ENCODE measurements at places on chromosomes 7 and 10. TPM values are rescaled to one million over a fixed set of nuclear protein-coding genes. Genes with fewer than 3 reads are reported as not detected.
A peak's percentile ranks its signal among the peaks of the same experiment; 100 is the strongest.

Gene DKK1
- total RNA-seq, result not detected

Gene IPMK
- 5.0 TPM for total RNA-seq

Gene PNLIP
- not detected for total RNA-seq

Gene ANKRD1
- 5,593 TPM for total RNA-seq

DNA sequence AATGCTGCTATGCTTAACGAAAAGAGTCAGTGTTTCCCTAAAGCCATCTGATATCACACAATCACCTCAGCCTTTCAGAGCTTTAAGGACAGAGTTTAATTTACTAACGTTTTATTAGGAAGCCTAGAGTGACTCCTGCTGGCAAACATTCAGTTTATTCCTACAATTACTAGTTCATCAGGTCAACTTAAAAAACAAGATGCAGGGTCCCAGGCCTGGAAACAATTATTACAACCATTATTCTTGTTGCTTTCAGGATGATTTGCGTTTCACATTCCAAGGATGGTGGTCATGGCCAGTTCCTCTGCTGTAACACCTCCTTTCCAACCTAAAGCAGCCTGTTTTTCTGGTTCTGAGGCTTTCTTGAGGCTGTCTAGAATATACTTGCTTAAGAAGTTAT lies 1.5 kb upstream of the FAM53B start:
- H3K36me3 ChIP-seq, result peaks cover 18% of the 10 kb centered on the region
- no peaks in the 10 kb centered on the region for H3K27me3 ChIP-seq
- no peak for DNase-seq
- no peak overlapping the region for H3K27ac ChIP-seq
- H3K4me3 ChIP-seq, result no peak overlapping the region
- H3K4me1 ChIP-seq, result peaks cover 31% of the 10 kb centered on the region

DNA sequence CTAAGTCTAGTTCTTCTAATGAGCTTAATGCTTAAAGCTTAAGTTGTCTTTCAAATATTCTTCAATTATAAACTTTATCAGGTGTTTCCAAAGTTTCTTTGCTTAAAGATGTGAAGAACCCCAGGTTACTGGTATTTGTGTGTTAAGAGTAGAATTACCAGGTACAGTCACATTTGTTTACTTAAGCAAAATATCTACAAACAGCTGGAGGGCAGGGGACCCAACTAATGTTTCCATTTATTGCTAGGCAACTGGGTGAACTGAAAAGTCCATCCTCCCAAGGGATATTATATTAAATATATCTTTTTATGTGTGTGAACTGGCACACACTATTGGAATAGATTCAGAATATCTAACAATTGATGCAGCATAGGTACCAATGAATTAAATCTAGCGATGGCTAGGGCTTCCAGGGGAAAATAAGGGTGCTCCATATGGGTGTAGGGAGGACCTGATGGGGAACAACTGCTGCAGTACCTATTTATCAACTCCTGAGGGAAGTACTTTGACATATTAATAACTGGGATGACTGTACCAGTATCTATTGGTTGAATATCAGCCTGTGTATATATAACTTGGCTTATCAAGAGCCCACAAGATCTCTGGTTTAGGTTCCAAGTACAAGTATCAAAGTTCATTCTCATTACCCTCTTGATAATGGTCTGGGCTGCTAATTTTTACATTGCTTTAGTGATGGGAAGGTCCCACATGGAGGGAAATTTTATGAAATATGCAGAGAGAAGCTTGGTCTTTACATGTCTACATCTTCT lies 10.3 kb upstream of the AGR3 start:
- no peak for DNase-seq
- H3K27me3 ChIP-seq, result no peaks in the 10 kb centered on the region
- H3K4me3 ChIP-seq, result no peak overlapping the region
- H3K4me1 ChIP-seq, result no peaks in the 10 kb centered on the region
- no peak overlapping the region for H3K27ac ChIP-seq
- no peaks in the 10 kb centered on the region for H3K36me3 ChIP-seq

DNA sequence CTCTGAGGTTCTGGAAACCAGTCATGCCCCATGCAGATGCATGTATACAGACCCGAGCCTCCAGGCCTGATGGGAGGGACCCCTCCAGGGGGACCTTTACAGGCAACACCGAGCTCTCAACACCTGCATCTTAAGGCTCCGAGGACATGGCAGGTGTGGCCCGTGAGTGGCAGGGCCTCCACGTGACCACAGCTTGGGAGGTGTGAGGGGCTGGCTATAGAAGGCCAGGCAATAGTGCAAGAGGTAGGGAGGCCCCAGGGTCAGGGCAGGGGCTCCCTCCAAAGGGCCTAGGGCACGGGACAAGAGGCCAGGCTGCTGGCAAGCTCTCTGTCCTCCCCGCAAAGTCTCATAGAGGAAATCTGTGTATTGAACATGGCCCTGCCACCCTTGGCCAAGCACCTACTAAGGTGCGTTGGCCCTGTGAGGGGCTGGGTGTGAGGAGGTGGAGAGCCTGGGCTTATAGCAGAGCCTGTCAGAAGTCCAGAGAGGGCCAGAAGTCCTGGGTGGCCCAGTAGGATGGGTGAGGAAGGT lies 134.2 kb downstream of the PTPN20 start:
- no peak overlapping the region for H3K27ac ChIP-seq
- no peaks in the 10 kb centered on the region for H3K4me1 ChIP-seq
- no peaks in the 10 kb centered on the region for H3K36me3 ChIP-seq
- H3K27me3 ChIP-seq, result no peaks in the 10 kb centered on the region
- DNase-seq, result no peak

GRCh38 chr7:131819891-131820290 lies 263.5 kb upstream of the PODXL start:
- H3K4me1 ChIP-seq, result no peaks in the 10 kb centered on the region
- H3K36me3 ChIP-seq, result no peaks in the 10 kb centered on the region
- H3K27ac ChIP-seq, result no peak overlapping the region
- no peak overlapping the region for H3K4me3 ChIP-seq

GRCh38 chr10:77002872-77003271 lies 634.7 kb downstream of the KCNMA1 start:
- DNase-seq, result no peak
- H3K36me3 ChIP-seq, result no peaks in the 10 kb centered on the region
- H3K4me1 ChIP-seq, result no peaks in the 10 kb centered on the region
- no peak overlapping the region for H3K27ac ChIP-seq

DNA sequence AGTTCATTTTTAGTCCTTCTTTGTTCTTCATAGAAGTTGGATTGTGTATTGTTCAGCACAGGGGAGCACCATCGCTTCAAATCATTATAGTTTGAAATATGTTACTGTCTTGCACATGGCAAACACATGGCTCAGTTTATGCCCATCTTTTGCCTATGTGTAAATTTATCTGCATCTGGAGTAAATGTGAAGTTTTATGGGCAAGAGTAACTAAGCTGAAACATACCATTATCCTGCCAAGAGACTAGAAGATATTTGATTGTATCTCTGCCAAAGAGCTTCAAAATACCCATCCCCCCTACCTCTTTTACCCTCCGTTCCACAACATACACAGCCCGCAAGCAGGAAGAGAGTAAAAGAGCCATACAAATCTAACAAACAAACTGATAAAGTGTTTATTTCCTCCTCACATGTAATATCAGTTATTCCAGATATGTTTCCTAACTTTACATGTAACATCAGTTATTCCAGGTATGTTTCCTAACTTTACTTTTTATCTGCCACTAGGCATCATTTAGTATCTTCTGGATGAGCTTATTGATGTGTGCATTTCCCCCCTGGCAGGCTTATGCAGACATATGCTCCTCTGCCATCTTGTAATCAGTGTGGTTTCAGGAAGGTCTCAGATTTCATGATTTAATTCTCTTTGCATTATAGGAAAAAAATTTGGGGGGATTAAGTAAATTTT lies 127.7 kb downstream of the SRI start:
- no peaks in the 10 kb centered on the region for H3K27me3 ChIP-seq
- DNase-seq, result no peak
- H3K36me3 ChIP-seq, result no peaks in the 10 kb centered on the region
- no peak overlapping the region for H3K4me3 ChIP-seq

DNA sequence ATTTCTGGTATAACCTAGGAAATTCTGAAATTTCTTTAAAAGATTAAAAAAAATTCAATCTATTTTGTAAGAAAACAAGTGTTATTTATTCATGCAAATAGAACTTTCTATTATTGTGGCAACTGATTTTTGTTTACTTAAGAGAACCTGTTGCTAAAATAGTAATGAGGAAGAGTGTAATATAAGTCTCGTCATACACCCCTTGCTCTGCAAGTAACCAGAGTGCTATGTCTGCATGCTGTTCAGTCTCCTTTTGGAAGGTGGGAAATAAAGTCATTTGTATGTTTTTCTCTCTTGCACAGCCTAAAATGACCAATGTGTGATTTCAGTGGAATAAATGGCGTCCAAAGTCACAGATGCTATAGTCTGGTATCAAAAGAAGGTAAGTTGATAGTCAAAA lies 41.3 kb downstream of the PHTF2 start:
- H3K27ac ChIP-seq, result no peak overlapping the region
- H3K4me3 ChIP-seq, result no peak overlapping the region
- peaks cover 14% of the 10 kb centered on the region for H3K4me1 ChIP-seq
- H3K36me3 ChIP-seq, result no peaks in the 10 kb centered on the region

- H3K4me1 ChIP-seq, result peaks cover 30% of the 10 kb centered on the region
- peak overlapping the region; percentile 59 for H3K27ac ChIP-seq
- H3K4me3 ChIP-seq, result peak overlapping the region; percentile 81
- no peaks in the 10 kb centered on the region for H3K27me3 ChIP-seq
These were observed 1.6 kb downstream of the FAM171A1 start for GRCh38 chr10:15369256-15370211.

- no peak overlapping the region for H3K4me3 ChIP-seq
- no peaks in the 10 kb centered on the region for H3K36me3 ChIP-seq
- no peaks in the 10 kb centered on the region for H3K27me3 ChIP-seq
- peaks cover 21% of the 10 kb centered on the region for H3K4me1 ChIP-seq
- DNase-seq, result peak; percentile 87
- peak overlapping the region; percentile 65 for H3K27ac ChIP-seq
These were observed 339.0 kb downstream of the RNLS start for GRCh38 chr10:88243836-88244730.

Measured in heart right ventricle (tissue), 16 donors.